ENCODE measurements at places on chromosomes 12 and 14. TPM values are rescaled to one million over a fixed set of nuclear protein-coding genes. Genes with fewer than 3 reads are reported as not detected.

Gene FAR2
- 2.7 TPM for polyA plus RNA-seq

Gene KRT75
- not detected for polyA plus RNA-seq

- DNase-seq: no peak
- H3K27ac ChIP-seq: no peak overlapping the region
- H3K4me1 ChIP-seq: no peaks in the 10 kb centered on the region
- no peaks in the 10 kb centered on the region for H3K36me3 ChIP-seq
These were observed 84.3 kb upstream of the TTC7B start for GRCh38 chr14:90900476-90901083.

DNA sequence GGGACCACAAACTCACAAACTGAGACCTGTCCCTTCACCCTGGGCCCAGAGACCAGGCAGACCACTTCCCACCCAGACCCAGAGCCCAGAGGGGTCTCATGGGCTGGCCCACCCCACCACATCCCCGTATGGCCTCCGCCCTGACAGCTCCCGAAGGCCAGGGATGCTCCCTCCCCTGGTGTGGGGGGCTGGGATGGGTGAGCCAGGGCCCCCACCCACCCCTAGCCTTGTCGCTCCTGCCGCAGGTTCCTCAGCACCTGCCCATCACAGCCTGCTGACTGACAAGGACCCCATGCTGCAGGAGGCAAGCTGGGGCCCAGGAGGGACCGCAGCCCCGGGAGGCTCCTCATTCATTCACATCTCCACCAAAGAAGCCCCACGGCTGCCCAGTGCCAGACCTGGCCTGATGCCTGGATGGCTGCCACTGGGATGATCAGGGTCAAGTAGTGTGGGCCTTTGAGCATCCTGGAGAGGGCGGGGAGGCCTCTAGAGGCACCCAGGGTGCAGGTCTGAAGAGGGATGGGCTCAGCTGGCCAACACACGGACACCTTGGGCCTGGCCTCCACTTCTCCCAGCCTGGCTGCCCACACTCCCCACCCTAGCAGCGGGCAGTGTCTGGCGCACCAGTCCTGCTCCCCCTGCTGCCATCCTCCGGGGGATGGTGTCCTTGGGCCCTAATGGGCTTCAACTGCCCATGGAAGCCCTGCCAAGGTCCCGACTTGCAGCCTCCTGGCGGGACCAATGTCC, 24.7 kb upstream of the GPR132 start:
- peak; percentile 11 for DNase-seq
- no peak overlapping the region for H3K27ac ChIP-seq
- H3K4me3 ChIP-seq: no peak overlapping the region
- no peaks in the 10 kb centered on the region for H3K36me3 ChIP-seq
- H3K4me1 ChIP-seq: peaks cover 50% of the 10 kb centered on the region

GRCh38 chr12:96170328-96170727, 23.8 kb upstream of the ELK3 start:
- H3K4me1 ChIP-seq: no peaks in the 10 kb centered on the region
- no peaks in the 10 kb centered on the region for H3K36me3 ChIP-seq
- H3K4me3 ChIP-seq: no peak overlapping the region
- DNase-seq: no peak
- no peak overlapping the region for H3K27ac ChIP-seq

- no peaks in the 10 kb centered on the region for H3K27me3 ChIP-seq
- H3K27ac ChIP-seq: no peak overlapping the region
- no peak for DNase-seq
- H3K36me3 ChIP-seq: no peaks in the 10 kb centered on the region
These were observed 304.4 kb downstream of the DUSP6 start for GRCh38 chr12:89047856-89048418.

- no peaks in the 10 kb centered on the region for H3K27me3 ChIP-seq
- no peak overlapping the region for H3K4me3 ChIP-seq
- peak; percentile 91 for DNase-seq
These were observed 30.2 kb downstream of the PEX5 start for GRCh38 chr12:7219599-7220243.

GRCh38 chr12:89678225-89678624, 30.4 kb downstream of the ATP2B1 start:
- no peak overlapping the region for H3K4me3 ChIP-seq
- DNase-seq: no peak
- no peaks in the 10 kb centered on the region for H3K36me3 ChIP-seq
- no peaks in the 10 kb centered on the region for H3K4me1 ChIP-seq
- H3K27me3 ChIP-seq: no peaks in the 10 kb centered on the region
